ENCODE measurements at places on chromosomes 1 and 21. TPM values are rescaled to one million over a fixed set of nuclear protein-coding genes. Genes with fewer than 3 reads are reported as not detected.

OR2T29 gene
- polyA plus RNA-seq, result not detected

ST6GALNAC5 gene
- 4.0 TPM for polyA plus RNA-seq

SPSB1 gene
- polyA plus RNA-seq, result 24.1 TPM

RHD gene
- polyA plus RNA-seq, result not detected

FOXO6 gene
- polyA plus RNA-seq, result 4.1 TPM

ACOT11 gene
- 101 TPM for polyA plus RNA-seq

All from small intestine (tissue), 16 donors.